ENCODE measurements at places on chromosomes 13 and 19.
A peak's percentile ranks its signal among the peaks of the same experiment; 100 is the strongest.

GRCh38 chr19:15008308-15008707 is 28.6 kb upstream of the SLC1A6 start:
- no peak for DNase-seq

- no peak for DNase-seq
These were observed 23.5 kb upstream of the QTRT1 start for GRCh38 chr19:10677751-10678150.

GRCh38 chr19:15381864-15382263 is 2.3 kb upstream of the AKAP8 start:
- DNase-seq: no peak

DNA sequence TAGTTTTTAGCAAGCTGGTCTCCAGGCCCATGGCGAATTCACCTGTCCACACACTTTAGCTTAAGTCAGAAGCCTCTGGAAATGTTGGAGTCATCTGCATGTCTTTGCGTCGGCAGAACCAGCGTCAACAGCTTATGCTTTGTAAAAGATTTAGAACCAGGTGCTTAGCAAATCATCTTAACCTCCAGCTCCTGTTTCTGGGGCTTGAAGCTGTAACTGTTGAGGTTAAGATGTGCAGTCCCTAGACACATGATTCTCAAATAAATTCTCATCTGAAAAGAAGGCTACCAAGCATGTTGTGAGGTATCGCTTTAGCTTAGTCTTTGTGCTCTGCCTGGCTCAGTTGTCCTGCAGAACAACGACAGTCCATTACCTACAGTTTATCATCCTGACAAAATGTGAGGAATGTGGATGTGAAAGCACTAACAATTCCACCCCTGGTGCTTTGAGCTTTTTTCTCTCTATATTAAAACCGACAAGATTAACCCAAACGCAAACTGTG is 4.4 kb downstream of the EFNB2 start:
- DNase-seq: no peak

DNA sequence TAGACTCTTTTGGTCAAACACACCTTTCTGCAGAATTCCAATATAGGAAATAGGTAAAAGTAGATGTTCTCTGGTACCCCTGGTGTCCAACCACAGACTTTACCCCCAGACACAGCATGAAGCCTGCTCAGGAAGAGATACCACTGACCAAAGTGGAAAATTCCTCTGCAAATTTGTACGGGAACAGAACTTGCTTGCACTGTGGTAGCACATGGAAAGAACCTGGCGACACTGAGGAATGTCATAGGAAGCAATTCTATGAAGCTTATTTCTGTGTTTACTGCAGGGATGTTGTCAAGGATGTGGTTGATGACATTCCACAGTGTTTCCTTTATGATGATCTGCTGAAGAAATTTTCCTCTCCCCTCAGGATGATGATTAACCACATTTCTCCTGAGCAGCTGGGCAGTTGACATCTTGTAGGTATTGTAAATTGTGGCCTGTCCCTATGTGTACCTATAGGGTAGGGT is 48.9 kb upstream of the TNFSF11 start:
- no peak for DNase-seq

- no peak for DNase-seq
These were observed 96.9 kb downstream of the COL4A1 start for GRCh38 chr13:110209950-110210603.

DNA sequence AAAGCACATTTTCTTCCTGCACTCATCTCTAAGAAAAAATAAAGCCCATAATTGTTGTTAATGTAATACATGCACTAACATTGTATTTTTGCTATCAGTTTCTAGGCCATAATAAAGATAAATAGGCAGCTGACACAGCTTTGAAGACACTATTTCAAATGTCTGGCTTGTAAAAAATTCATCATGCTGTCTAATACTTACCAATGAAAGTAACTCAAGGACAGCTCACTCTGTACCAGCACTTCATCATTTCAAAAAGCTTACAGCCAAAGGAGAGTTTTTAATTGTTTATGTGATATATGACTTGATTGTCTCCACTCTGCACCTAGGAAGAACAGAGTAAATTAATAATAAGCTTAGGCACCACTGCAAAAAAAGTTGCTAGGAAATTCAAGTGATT is 1423.3 kb upstream of the PCDH20 start:
- no peak for DNase-seq

DNA sequence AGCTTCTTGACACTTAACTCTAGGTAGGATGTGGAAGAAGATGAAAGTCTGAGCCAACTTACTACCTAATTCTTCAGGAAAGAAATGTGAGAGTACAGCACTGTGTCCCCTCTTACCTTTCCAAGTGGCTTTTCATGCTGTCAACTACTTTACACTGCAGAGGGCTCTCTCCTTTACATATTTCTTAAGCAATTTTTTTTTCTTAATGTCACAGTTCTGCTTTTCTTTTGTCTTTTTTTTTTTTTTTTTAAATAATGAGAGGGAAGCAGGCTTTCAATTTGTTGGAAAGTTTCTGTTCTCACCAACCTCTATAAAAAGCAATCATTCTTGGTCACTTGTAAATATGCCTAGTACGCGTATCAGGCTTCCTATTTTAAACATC is 212.7 kb upstream of the MIR17HG start:
- DNase-seq: no peak

- peak; percentile 5 for DNase-seq
These were observed 5.8 kb downstream of the LSR start for GRCh38 chr19:35254341-35255297.

DNA sequence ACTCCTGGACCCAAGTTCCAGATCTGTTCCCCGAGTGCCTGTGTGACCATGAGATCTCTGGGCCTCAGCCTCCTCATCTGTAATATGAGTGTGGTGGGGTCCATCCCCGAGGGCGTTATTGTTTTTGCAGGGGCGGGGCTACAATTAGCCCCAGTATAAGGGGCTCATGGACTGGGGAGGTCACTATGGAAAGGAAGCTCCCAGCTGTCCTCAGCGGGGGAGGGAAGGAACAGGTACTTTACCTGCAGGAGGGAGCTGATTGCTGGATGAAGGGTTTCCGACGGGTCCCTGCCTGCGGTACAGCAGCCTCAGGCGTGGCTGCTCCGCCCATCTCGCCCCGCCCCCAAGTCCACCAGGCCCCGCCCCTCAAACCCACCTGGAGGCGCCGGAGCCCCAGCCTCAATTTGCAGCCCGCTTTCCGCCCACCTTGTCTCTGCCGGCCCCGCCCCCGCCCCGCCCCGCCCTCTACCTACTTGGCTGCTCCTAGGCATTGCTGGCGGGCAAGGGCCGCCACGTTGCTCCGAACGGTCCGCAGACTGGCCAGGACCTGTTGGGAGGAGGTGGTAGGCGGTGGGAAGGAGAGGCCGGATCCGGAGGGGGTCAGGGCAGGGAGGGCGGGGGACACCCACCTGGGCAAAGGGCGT is 5.5 kb downstream of the PDE4C start:
- no peak for DNase-seq

GRCh38 chr13:108669381-108669780 is 40.0 kb downstream of the MYO16 start:
- no peak for DNase-seq

- no peak for DNase-seq
These were observed 27.0 kb downstream of the TEX29 start for GRCh38 chr13:111347438-111347837.

DNA sequence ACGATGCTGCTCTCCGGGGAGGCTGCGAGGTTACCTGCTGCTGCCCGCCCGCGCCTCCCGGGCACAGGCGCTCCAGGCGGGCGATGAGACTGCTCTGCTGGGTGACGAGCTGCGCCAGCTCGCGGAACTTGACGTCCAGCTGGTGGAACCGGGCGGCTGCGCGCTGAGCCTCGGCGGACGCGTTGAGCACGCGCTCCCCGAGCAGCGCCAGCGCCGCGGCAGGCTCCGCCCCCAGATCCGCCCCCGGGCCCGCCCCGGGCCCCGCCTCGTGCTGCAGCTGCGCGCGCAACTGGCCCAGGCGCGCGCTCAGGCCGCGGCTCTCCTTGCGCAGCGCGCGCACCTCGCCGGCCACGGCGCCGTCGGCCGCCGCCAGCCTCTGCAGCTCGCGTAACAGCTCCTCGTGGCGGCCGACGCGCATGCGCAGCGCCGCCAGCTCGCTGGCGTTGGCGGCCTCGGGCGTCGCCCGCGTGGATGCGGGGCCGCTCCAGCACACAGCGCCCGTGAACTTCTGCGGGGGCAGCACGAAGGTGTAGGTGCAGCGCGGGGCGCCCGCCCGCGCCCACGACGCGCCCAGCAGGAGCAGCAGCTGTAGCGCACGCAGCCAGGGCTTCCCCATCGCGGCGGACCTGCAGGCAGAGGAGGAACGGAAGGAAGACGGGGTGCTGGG is 6.4 kb downstream of the ANGPTL6 start:
- peak; percentile 92 for DNase-seq

DNA sequence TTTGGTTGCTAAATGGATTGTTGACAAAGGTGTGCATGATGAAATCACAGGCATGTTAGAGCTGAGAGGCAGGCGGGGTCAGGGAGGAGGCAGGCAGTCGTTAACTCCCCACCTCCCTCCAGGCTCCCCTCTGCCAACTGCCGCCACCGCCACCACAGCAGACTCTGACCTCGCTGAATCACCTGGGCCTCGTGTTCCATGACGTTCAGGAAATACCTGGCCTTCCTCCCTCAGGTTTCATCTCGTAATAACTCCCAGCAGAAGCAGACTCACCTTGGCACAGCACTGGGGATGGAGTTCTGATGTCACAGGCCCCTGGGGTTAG is 198.5 kb downstream of the KATNAL1 start:
- no peak for DNase-seq

DNA sequence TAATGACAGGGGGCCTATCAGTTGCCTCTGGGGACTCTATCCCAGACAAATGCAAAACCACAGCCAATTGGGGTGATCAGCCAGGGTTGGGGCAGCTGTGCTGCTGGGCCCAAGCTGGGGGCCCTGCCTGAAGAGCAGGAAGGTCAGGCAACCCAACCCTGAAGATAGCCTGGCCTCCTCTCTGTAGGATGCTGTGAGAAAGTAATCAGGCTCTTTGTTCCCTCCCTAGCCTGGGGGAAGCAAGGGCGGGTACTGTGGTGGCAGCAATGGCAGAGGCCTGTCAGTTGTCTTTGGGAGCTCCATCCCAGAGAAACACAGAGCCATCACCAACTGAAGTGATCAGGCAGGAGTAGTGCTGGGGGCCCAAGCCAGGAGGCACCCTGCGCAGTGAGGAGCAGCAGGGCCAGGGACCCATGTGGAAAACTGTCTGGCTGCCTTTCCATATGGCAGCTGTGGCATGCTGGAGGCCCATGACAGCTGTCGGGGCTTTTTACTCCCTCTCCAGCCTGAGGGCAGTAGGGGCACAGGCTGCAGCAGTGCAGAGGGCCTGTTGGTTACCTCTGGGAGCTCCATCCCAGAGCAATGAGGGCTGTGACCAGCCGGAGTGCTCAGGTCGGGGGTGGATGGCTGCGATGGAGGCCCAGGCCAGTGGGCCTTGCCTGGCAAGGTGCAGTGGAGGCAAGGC is 73.6 kb upstream of the ATP12A start:
- no peak for DNase-seq

DNA sequence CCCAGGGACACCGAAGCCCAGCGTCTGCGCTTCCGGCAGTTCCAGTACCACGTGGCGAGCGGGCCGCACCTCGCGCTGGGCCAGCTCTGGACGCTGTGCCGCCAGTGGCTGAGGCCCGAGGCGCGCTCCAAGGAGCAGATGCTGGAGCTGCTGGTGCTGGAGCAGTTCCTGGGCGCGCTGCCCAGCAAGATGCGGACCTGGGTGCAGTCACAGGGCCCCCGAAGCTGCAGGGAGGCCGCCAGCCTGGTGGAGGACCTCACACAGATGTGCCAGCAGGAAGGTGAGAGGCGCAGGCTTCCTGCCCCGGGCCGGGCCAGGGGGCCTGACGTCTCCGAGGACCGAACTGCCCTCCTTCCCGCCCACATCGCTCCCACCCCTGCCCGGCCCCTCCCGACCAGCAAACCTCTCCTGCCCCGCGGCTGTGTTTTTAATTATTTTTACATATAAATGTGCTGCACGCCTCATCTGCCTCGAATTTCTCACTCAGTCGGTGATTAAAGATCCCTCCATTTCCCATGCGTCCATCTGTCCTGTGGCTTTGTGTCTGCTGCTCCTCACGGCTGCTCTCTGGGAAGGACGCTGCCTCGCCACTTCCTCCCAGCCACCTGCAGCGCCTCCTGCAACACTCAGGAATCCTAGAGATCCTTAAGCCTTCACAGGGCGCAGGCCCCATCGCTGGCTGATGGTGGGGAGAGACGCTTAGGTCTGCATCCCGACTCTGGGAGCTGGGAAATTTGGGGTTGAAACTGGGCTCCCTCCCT is 4.3 kb downstream of the ZSCAN1 start:
- no peak for DNase-seq

- no peak for DNase-seq
These were observed 227.7 kb downstream of the B3GLCT start for GRCh38 chr13:31427151-31428100.

DNA sequence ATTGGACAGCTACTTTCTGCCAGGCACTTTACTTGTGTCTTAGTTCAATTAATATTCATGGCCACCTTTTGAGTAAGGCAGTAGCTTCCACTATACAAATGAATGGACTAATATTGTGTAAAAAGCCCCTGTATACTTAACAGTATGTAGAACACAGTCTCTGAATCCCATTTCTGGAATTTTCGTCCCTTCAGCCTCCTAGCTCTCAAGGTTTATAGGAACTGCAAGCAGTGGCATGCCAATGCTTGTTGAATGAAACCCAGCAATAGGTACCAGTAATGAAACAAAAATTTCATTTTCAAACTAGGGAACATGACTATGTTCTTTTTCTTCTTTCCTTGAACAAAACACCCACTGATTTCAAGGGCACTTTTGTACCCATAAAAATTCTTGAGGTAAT is 361.6 kb downstream of the TDRD3 start:
- DNase-seq: no peak

DNA sequence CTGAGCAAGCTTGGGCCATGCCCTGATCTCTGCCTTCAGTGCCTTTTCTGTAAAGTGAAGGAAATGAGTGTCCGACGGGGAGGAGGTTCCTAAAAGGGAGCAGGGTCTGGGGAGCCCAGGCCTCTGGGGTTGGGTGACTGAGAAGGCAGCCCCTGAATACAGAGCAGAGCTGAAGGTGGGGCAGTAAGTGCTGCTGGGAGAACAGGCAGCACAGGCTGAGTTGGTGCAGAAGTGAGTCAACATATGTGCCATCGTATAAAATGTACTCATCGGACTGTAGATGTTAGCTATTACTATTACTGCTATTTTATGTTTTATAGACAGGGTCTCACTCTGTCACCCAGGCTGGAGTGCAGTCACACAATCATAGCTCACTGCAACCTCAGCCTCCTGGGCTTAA is 1.0 kb upstream of the HAMP start:
- DNase-seq: no peak

- DNase-seq: no peak
These were observed 23.4 kb downstream of the MBD3L2B start for GRCh38 chr19:6997679-6998445.

DNA sequence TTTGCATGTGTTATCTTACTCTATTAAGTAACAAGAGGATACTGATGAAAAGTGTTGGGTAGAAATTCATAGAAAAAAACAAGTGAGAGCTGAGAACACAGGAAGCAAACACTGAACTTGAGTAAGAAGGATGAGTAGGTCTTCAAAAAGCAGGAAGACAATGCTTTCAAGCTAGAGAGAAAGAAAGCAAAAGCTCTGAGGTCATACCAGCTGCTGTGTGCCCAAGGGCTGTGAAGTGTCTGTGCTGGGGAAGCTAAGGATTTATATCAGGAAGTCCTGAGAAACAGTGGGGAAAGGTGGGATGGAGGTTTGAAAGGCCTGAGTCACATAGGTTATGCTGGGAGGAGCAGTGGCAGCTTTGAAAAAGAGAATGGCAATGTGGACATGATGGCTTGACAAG is 145.5 kb upstream of the MAB21L1 start:
- DNase-seq: no peak

- DNase-seq: no peak
These were observed 74.6 kb upstream of the NPAS1 start for GRCh38 chr19:46944918-46945628.

GRCh38 chr19:49255674-49256073 is 69.3 kb downstream of the SLC6A16 start:
- no peak for DNase-seq

GRCh38 chr13:60613080-60613479 is 216.1 kb downstream of the TDRD3 start:
- DNase-seq: no peak
